ENCODE measurements at places on chromosomes 4 and X. TPM values are rescaled to one million over a fixed set of nuclear protein-coding genes. Genes with fewer than 3 reads are reported as not detected.

DNA sequence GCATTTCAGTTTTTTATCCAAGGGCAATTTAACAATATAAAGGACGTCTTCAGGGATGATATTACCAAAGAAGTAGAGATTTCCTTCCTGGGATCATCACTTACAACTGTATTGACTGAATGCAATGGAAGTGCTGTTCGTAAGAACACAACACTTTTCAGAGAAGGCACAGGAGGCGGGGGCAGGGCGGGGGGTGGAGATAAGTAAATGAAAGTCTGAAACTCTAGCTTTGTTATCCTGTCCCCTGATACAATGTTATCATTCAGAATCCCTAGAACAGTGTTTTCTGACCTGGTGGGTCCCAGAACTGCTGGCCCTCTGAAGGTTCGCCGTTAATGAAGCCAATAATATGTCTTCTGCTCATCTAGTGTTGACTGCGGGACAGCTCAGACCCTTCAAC, 124.6 kb downstream of the NSUN7 start:
- DNase-seq: no peak

DNA sequence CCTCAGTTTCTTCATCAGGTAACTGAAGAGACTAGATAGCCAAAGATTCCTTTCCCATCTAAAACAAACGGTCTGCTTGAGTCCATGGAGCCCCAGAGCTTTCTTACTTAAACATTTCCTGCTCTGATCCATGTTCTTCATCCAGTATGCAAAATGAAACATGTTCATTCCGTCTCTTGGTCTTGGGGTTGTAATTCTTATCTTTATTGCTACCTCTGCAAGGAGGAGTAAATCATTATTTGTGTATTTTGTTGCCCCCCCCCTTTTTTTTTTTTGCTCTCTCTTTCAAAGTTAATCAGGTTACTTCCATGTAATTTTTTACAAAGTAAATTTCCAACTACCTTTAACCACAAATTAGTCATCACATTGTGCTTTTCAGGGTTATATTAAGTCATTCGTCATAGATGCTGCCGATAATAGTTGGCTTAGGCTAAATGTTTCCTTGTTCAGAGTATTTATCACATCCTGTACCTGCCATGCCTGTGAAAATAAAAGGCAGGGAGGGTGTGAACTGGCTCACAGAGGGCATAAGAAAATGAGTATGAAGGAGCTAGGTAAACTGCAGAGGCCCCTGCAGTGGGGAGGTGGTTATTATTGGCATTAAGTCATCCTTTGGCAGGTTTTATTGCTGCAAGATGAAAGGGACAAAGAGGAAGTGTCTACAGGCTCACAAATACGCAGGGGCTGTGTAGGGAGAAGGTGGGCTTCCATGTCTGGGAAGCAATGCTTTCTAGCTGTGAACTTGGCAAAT, 76.7 kb upstream of the HS3ST1 start:
- DNase-seq: peak; percentile 59

The MAGEE2 gene
- not detected for total RNA-seq

GRCh38 chrX:41381685-41382084, 47.7 kb downstream of the DDX3X start:
- no peak for DNase-seq

DNA sequence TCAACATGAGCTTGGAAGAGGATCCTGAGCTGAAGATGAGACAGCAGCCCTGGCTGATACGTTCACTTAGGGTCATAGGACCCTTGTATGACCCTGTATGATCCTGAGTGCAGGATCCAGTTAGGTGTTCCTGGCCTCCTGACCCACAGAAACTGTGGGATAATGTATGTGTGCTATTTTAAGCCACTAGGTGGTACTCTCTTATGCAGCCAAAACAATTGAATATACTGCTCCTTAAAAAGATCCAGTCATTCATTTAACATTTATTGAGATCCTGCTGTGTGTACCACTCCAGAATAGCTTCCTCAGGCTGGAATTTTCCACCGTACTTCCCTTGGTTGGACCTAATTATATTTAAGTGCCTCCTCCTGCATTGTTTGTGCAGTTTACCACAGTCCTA, 167.1 kb downstream of the AMELX start:
- DNase-seq: no peak

- no peak for DNase-seq
Observed at GRCh38 chr4:120769227-120769626, 153.3 kb downstream of the PRDM5 start.

GRCh38 chr4:38385093-38386004, 278.6 kb upstream of the KLF3 start:
- no peak for DNase-seq

DNA sequence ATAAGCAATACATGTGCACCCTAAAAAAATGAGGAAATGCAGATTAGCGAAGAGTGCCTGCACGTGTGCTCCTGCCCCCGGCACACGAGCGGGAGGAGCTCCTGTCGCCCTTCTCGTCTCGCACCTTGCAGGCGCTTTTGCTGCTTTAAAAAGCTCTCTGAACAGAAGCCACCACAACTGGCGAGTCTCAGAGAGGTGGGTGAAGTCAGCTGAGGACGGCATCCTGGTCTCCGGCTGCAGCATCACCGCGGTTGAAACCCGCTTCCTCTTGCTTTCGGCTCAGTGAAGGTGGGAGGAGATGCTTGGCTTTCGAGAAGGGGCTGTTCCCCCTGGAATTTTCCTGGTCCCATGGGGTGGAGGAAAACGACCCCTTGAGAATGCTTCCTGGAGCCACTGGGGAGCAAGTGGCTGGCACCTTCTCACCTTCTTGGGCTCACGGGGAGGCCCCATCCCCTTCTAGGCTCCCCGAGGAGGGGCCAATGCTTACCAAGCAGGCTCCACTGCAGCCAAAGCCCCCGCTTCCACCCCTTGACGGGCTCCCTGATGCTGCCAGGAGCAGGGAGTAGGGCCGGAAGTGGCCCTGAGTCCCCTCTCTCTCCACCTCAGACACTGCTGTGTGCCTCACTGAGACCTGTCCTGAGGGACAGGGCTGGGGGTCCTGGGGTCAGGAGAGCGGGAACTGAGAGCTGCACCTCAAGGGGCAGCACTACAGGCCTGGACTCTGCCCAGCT, 29.2 kb upstream of the MXD4 start:
- DNase-seq: no peak

- DNase-seq: no peak
Observed at GRCh38 chr4:120561648-120562047, 360.9 kb downstream of the PRDM5 start.

- no peak for DNase-seq
Observed at GRCh38 chr4:177492022-177492421, 49.8 kb upstream of the AGA start.

DNA sequence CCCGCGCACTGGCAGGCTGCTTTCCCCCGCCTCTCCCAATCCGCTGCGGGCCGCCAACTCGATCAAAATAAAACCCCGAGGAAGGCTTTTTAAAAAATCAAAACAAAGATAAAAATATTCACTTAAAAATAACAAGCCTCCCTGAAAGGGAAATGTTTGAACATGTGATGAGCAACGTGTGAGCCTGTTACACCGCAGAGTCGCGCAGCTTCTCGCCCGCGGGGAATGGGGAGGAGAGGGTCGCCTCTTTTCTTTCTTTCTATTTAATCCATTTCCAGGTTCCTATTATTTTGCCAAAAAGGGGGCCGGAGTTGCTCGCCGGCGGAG, 326.0 kb upstream of the F9 start:
- no peak for DNase-seq

GRCh38 chrX:14903891-14904290, 30.7 kb downstream of the MOSPD2 start:
- DNase-seq: no peak

- no peak for DNase-seq
Observed at GRCh38 chr4:140739971-140740370, 16.2 kb downstream of the TBC1D9 start.

DNA sequence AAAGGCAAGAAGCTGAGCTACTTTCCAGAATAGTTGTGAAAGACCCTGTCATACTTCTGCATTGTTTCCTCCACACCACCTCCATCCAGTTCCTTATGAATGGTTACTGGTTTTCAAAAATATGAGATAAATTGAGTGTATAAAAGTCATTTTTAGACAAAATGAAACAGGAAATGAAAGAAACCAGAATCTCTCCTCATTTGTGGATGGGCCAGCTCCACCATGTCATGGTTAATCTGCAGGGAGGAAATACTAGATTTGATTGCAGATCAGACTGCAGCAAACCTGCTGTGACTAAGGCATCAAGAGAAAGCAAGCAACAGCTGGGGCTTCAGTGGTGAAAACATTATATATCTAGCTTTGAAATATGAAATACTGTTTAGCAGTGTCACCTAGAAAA, 23.8 kb downstream of the F9 start:
- DNase-seq: no peak

DNA sequence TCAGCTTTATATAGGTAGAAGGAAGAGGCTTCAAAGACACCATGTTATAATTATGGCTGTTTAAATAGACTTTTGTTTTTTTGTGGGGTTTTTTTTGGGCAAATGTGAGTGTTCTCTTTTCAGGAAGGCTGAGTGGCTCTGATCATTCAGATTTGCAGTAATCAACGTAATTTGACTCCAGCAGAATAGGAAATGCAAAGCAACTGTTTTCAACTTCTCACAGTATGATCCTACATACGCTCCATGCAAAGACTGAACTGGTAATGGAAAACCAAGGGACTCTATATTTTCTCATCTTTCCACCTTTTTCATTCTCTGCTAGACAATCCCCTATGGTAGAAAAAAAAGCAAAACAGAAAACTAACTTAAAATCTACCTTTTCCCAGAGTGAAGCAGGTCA, 10.8 kb downstream of the ADH1B start:
- no peak for DNase-seq

- no peak for DNase-seq
Observed at GRCh38 chr4:26076896-26077295, 162.9 kb downstream of the SMIM20 start.

DNA sequence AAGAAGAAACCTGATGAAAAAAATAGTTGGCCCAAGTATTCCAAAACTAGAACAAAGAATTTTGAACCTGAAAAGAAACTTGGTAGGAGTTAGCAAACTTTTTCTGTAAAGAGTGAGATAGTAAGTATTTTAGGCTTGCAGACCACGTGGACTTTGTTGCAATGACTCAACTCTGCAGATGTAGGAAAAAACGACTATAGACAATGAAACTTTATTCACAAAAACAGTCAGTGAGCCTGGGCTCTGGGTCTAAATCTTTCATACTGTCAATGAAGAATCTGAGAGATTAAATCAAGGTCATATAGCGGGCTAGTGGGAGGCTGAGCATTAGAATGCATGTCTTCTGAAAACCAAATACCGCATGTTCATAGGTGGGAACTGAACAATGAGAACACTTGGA, 23.0 kb downstream of the SH3D19 start:
- no peak for DNase-seq

DNA sequence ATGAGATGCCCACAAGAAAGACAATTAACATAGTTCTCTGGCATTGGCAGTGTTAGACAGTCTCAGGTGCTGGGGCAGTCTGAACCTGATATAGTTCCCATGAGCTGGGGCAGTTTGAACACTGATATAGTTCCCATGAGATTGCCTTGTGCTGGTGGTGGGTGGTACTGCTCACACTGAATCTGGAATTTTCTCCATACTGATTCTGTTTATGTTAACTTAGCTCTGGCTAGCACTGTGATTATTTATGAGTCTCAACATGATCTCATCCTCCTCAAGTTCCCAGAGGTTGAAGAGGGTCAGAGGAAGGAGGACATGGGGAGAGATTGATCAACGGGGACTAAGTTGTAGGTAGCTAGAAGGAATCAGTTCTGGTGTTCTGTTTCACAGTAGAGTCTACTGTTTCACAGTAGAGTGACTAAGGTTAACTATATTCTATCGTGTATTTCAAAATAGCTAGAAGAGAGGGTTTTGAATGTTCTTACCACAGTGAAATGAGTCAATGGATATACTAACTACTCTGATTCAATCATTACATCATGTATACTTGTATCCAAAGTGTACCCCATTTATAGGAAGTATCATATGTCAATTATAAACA, 379.9 kb downstream of the ADAM29 start:
- DNase-seq: no peak

Measured in Panc1 (cell line).